PC-3 (cell line): ENCODE measurements at places on chromosomes 6 and 20.

- H3K36me3 ChIP-seq = no peaks in the 10 kb centered on the region
- no peak overlapping the region for H3K27ac ChIP-seq
- H3K4me3 ChIP-seq = no peak overlapping the region
- no peak for DNase-seq
- H3K4me1 ChIP-seq = peaks cover 4% of the 10 kb centered on the region
Observed at GRCh38 chr6:3894590-3895311, 45.6 kb downstream of the FAM50B start.

DNA sequence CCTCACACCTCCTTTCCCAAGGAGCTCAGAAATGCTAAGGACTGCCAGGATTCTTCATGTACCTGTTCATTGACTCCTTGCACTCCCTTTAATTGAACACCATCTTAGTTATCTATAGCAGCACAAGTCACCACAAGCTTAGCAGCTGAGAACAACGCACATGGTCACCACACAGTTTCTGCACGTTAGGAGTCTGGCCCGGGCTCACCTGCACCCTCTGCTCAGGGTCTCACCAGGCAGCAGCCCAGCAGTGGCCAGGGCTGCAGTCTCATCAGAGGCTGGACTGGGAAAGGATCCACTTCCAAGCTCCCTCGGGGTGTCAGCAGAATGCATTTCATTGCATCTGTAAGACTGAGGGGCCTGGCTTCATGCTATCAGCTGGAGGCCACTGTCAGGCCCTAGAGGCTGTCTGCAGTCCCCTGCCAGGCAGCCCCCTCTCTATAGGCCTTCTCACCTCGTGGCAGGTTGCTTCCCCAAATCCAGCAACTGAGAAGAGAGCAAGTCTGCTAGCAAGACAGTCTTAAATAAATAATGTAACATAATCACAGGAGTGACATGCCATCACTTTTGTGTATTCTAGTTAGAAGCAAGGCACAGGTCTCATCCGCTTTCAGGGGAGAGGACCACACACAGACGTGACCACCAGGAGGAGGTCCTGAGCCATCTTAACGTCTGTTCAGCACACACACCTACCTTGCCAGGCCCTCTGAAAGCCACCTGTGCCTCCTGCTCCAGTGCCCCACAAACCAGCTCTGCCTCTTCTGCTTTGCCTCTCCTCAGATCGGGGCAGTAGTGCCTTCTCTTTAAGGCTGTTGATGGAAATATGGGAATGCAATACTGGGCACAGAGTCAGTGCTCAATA lies 165.2 kb upstream of the CST7 start:
- H3K4me3 ChIP-seq = no peak overlapping the region
- no peaks in the 10 kb centered on the region for H3K36me3 ChIP-seq
- peaks cover 5% of the 10 kb centered on the region; the same call in 1 of the 2 replicates for H3K4me1 ChIP-seq
- peaks cover 64% of the 10 kb centered on the region for H3K27me3 ChIP-seq
- peak; percentile 35 for DNase-seq

DNA sequence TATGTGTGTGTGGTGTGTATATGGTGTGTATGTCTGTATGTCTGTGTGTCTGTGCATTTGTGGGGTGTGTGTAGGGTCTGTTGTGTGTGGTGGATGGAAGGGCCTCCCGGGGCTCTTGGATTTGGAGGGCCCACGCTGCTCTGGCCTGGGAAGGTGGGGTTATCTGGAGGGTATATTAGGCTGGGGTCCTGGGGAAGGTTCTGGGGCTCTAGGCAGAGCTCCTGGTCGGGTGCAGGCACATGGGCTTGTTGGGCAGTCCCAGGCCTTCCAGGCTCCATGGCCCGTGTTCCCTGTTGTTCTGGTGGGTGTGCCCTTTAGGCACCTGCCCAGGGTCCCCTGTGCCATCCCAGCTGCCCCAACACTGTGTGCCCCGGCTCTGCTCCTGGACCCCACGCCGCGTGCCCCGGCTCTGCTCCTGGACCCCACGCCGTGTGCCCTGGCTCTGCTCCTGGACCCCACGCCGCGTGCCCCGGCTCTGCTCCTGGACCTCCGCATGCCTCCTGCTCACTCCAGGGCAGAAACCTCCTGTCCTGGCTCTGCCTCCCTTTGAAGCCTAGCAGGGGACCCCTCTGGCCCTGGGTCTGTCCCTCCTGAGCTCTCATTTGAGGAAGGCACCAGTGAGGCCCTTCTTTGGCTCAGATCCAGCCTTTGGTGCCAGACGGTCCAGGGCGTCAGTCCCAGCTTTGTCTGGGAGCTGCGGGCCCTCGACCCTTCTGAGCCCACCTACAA lies 10.2 kb upstream of the MYT1 start:
- H3K4me3 ChIP-seq = no peak overlapping the region
- no peak overlapping the region for H3K27ac ChIP-seq
- H3K36me3 ChIP-seq = no peaks in the 10 kb centered on the region
- H3K4me1 ChIP-seq = peaks cover 15% of the 10 kb centered on the region

DNA sequence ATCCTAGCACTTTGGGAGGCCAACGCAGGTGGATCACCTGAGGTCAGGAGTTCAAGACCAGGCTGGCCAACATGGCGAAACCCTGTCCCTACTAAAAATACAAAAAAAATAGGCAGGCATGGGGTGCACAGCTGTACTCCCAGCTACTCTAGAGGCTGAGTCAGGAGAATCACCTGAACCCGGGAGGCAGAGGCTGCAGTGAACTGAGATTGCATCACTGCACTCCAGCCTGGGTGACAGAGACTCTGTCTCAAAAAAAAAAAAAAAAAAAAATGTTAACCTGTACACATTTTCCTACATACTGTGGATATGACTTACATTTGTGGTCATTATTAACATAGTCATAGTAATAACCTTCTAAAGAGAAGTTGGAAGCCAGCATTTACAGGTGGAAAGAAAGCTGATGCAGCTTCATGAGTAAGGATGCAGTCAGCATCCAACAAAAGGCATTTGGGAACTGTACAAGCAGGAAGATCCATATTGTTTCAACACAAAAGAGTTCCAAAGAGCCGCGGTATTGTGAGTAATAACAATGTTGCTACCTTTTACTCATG lies 186.2 kb downstream of the GPX5 start:
- H3K4me1 ChIP-seq = peaks cover 3% of the 10 kb centered on the region; the same call in 1 of the 2 replicates
- H3K27ac ChIP-seq = no peak overlapping the region
- H3K27me3 ChIP-seq = no peaks in the 10 kb centered on the region
- no peak overlapping the region for H3K4me3 ChIP-seq
- H3K36me3 ChIP-seq = no peaks in the 10 kb centered on the region; the same call in 1 of the 2 replicates

GRCh38 chr6:108559884-108560462 lies 744 bp upstream of the FOXO3 start:
- H3K4me1 ChIP-seq = peaks cover 20% of the 10 kb centered on the region
- DNase-seq = peak; percentile 50
- peak overlapping the region; percentile 59 for H3K27ac ChIP-seq
- peak overlapping the region; percentile 95 for H3K4me3 ChIP-seq
- no peaks in the 10 kb centered on the region for H3K36me3 ChIP-seq

- H3K4me1 ChIP-seq = peaks cover 27% of the 10 kb centered on the region
- peak overlapping the region; percentile 50; the same call in 1 of the 2 replicates for H3K4me3 ChIP-seq
- peak overlapping the region; percentile 93 for H3K27ac ChIP-seq
- H3K27me3 ChIP-seq = no peaks in the 10 kb centered on the region
Observed at GRCh38 chr20:11267131-11267761, 593.4 kb upstream of the JAG1 start.

DNA sequence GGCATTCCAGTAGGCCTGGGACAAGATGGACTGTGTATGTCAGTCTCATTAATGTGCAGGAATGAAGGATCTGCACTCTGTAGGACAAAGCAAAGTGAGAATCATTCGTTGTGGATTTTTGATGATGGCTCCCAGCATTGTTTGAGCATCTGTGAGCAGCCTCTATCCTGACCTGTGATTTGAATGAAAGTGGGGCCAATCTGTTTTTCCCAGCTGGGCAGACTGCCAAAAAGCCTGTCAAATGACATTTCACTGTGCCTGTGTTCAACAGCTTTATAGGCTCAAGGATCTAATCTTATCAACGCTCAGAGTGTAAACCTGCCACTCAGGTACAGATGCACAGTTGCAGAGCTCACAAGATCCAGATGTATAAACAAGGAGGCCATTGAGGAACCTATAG lies 86.7 kb upstream of the SYNDIG1 start:
- no peaks in the 10 kb centered on the region for H3K4me1 ChIP-seq
- no peak for DNase-seq
- no peaks in the 10 kb centered on the region for H3K36me3 ChIP-seq
- H3K27me3 ChIP-seq = peaks cover 85% of the 10 kb centered on the region
- no peak overlapping the region for H3K27ac ChIP-seq
- no peak overlapping the region for H3K4me3 ChIP-seq

GRCh38 chr6:109139109-109139508 lies 43.8 kb downstream of the CEP57L1 start:
- H3K36me3 ChIP-seq = no peaks in the 10 kb centered on the region
- H3K27me3 ChIP-seq = no peaks in the 10 kb centered on the region
- peak; percentile 65 for DNase-seq
- H3K4me1 ChIP-seq = peaks cover 10% of the 10 kb centered on the region
- H3K4me3 ChIP-seq = no peak overlapping the region

DNA sequence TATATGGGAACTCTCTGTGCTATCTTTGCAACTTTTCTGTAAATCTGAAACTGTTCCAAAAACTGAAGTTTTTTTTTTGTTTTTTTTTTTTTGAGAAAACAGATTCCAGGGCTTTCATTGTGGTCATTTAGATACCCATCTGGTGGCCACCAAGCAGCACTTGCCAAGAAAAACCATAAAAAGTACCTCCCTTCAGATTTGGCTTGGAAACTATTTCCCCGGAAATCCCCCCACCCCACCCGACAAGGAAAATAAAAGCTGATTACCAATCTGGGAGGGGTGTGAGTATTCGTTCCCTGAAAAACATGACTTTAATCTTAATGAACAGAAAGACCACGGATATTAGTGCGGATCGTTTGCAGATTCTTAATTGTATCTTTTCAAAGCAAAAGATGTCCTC lies 1.9 kb downstream of the NFATC2 start:
- peaks cover 21% of the 10 kb centered on the region for H3K4me1 ChIP-seq
- no peaks in the 10 kb centered on the region for H3K36me3 ChIP-seq
- H3K4me3 ChIP-seq = no peak overlapping the region
- no peak overlapping the region for H3K27ac ChIP-seq
- no peaks in the 10 kb centered on the region for H3K27me3 ChIP-seq

DNA sequence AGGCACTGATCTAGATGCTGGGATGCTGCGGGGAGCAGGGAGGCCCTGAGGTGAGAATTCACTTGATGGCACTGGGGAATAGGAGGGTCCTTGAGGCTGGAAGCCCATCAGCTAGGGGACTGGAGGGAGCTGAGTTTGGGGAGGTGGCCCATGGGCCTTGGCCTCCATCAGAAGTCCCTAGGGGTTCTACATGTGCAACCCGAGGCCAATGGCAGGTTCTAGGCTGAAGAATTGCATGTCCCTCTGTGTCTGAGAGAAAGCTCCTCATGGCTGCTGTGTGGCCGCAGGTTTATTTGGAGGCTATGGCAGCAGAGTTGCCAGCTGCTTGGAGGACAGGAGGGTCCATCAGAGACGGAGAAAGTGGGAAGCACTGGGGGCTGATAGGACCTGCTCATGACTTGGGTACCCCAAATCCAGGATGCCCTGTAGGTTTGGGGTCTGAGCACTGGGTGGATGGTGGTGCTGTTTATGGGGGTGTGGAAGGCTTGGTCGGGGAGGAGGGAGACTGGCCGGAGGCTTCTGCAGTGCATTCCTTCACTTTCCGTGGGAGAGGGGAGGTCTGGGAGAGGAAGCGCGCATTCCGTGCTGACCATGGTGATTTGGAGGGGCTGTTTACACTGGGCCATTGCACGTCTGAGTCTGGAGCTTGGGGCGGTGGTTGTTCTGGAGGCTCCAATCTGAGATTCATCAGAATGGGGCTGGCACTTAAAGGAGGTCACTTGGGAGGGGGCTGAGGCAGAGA lies 24.8 kb upstream of the PHACTR3 start:
- H3K27me3 ChIP-seq = peaks cover 88% of the 10 kb centered on the region
- H3K4me1 ChIP-seq = no peaks in the 10 kb centered on the region
- no peak overlapping the region for H3K4me3 ChIP-seq
- DNase-seq = no peak
- H3K27ac ChIP-seq = no peak overlapping the region

DNA sequence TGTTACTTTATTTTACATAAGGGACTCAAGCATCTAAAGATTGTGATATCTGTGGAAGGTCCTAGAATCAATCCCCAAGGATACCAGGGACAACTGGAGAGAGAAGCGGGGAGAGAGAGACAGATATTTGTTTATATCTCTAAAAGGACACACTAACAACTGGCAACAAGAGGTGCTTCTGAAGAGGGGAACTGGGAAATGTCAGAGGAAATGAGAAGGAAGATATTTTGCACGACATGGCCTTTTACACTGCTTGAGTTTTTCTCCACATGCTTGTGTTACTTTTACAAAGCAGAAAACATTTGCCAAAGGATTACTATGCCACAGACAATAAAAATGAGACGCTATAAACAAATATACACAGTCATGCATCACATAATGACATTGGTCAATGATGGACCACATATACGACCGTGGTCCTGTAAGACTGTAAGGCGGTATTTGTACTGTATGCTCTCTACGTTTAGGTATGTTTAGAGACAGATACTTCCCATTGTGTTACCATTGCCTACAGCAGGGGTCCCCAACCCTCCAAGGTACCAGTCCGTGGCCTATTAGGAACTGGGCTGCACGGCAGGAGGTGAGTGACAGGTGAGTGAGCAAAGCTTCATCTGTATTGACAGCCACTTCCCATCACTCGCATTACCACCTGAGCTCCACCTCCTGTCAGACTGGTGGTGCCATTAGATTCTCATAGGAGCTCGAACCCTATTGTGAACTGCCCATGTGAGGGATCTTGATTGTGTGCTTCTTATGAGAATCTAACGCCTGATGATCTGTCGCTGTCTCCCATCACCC lies 64.6 kb upstream of the PTPN1 start:
- H3K4me1 ChIP-seq = peaks cover 16% of the 10 kb centered on the region
- no peaks in the 10 kb centered on the region for H3K36me3 ChIP-seq
- H3K27ac ChIP-seq = no peak overlapping the region
- H3K27me3 ChIP-seq = no peaks in the 10 kb centered on the region

DNA sequence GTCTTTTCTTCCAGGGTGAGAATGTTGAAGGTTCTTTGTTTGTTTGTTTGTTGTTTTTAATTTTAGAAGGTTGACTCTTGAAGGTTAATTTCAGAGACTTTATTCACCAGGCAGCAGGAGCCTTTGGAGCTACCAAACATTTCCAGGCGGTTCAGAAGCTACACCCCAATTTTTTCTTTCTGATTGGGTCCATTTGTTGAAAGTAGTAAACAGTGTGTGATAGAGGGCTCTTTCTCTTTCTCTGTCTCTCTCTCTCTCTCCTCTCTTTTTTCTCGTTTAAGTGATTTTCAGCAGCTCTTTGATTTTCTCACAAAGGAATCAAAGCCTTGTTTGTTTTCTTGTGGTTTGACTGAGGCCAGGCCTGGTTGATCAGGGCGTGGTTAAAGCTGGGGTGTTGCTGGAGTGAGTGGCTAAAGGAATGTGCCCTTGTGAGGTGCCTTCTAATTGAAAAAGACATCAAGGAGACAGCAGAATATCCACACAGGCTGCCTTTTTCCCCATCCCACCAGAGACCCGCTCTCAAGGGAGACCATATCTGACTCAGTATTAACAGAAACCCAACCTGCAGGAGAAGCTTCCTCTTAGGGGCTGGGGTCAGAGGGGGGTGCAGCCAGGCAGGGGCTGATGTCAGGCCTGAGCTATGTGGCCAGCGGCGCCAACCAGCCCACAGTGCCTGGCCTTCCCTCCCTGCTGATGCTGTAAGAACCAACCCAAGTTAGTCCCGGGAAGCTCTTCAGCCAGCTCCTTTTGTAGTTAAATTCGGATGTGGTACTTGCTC lies 40.4 kb upstream of the NAA20 start:
- peaks cover 30% of the 10 kb centered on the region; the same call in 1 of the 2 replicates for H3K36me3 ChIP-seq
- H3K4me1 ChIP-seq = peaks cover 61% of the 10 kb centered on the region
- no peaks in the 10 kb centered on the region for H3K27me3 ChIP-seq
- peak overlapping the region; percentile 93 for H3K27ac ChIP-seq
- peak overlapping the region; percentile 87 for H3K4me3 ChIP-seq
- DNase-seq = peak; percentile 82
